Skin of body (tissue), 3 donors: ENCODE measurements at places on chromosomes 12 and 14. TPM values are rescaled to one million over a fixed set of nuclear protein-coding genes. Genes with fewer than 3 reads are reported as not detected.

DERA gene
- total RNA-seq: 33.8 TPM

BCL2L2 gene
- total RNA-seq: 18.7 TPM

NYNRIN gene
- 33.0 TPM for total RNA-seq

LRIG3 gene
- 241 TPM for total RNA-seq

CISTR gene
- total RNA-seq: not detected

COX6A1 gene
- total RNA-seq: 242 TPM

SYT10 gene
- total RNA-seq: 0.10 TPM

MYO1H gene
- 2.4 TPM for total RNA-seq

CLEC2D gene
- 6.0 TPM for total RNA-seq

ITGB7 gene
- 2.5 TPM for total RNA-seq

- DNase-seq: no peak
Measured at GRCh38 chr12:82593143-82593542, 93.6 kb upstream of the TMTC2 start.

GRCh38 chr12:41466802-41467201 lies 278.7 kb downstream of the PDZRN4 start:
- DNase-seq: no peak

GRCh38 chr14:75770635-75771034 lies 109.6 kb downstream of the TTLL5 start:
- DNase-seq: no peak

DNA sequence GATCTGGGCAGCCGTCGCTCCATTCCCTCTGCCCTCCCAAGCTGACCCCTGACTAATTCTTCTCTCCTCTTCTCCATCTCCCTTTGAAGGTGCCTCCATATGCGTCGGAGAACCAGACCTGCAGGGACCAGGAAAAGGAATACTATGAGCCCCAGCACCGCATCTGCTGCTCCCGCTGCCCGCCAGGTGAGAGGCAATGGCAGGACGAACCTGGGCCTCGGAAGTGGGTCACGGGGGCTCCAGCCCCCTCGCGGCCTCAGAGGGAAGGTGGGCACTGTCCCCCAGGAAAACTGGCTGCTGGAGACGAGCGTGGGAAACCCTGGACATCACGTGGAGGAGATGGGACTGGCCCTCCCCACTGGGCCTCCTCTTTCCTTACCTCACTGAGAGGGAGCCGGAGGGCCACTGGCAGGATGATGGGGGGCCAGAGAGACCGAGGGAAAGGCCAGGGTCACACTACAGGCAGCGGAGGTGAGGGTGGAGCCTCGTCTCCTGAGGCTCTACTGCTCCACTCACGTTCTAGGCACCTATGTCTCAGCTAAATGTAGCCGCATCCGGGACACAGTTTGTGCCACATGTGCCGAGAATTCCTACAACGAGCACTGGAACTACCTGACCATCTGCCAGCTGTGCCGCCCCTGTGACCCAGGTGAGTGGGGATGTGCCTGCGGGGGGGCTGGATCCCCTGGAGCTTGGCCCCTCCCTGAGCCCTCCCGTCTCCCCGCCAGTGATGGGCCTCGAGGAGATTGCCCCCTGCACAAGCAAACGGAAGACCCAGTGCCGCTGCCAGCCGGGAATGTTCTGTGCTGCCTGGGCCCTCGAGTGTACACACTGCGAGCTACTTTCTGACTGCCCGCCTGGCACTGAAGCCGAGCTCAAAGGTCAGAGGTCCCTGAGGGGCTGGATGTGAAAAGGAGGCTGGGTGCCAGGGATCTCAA lies 806 bp downstream of the LTBR start:
- no peak for DNase-seq

DNA sequence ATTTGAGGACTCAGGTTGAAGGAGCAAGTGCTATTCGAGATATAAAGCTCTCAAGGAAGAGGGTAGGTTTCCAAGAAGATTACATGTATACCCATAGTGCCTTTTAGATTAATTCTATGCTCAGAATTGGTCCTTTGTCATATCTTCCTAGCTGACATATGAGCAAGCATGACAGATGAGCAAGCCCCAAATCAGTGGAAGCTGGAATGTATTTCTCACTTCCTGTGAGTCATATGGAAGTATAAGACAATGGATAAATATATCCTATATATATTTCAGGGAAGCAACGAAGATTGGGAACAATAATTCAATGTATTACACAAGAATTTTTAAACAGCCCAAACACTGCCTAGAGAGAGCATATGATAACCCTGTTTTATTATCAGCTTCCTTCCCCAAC lies 674.1 kb upstream of the ATXN7L3B start:
- DNase-seq: no peak

DNA sequence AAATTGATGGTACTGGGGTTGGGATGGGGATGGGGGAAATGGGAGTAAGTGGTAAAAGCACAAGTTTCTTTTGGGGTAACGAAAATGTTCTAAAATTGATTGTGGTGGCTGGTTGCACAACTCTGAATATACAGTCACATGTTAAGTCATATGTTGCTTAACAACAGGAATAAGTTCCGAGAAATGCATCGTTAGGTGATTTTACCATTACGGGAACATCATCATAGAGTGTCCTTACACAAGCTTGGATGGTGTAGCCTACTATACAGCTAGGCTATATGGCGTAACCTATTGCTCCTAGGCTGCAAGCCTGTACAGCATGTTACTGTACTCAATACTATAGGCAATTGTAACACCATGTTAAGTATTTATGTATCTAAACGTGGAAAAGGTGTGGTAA lies 31.0 kb downstream of the ITGA7 start:
- DNase-seq: no peak

GRCh38 chr14:50530358-50530757 lies 2.0 kb downstream of the MAP4K5 start:
- no peak for DNase-seq

DNA sequence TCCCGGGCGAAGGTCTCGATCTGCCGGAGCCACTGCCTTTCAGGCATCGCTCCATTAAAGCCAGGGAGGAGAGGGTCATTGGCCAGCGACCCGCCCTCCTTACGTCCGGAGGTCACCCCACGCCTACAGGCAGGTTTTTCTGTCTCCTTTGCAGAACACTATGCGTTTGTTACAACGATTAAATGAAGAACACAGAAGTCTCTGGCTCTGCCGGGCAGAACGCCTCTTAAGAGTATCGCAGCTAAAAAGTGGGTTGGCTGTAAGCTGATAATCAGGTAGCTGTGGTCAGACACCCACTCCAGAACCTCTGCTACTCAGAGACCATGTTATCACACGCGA lies 15.0 kb downstream of the OTX2 start:
- DNase-seq: no peak

GRCh38 chr12:57607958-57608663 lies 3.1 kb upstream of the ARHGEF25 start:
- no peak for DNase-seq

- no peak for DNase-seq
Measured at GRCh38 chr14:87879389-87879788, 113.6 kb downstream of the GALC start.

DNA sequence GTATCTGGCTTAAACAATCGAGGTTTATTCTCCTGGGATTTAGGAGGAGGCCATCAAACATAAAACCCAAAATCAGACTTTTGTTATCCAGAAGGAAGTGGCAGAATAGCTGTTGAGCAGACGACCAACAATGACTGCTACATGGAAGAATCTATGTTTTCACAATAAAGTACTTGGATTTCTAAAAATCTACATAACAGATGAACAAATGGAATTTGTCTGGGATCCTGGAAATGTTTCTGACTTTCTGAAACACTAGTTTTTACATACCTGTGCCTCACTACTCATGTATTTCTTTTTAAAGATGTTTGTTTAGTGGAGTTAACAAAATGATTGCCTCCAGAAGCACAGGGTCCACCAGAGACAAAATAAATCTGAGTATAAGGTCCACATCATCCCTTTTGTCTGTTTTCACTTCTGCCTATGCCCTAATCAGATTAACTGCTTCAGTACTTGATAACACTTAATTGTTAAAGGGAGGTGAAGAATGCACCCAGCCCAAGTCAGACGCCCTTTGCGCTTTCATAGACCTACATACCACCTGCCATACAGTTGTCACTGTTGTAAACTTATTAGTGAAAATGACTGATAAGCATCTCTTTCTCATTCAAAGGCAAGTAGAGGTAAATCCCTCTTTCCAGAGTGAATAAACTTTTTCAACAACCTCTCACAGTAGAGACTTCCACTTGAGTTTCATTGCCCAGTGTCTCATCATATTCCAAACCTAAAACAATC lies 164.6 kb downstream of the EGLN3 start:
- no peak for DNase-seq

DNA sequence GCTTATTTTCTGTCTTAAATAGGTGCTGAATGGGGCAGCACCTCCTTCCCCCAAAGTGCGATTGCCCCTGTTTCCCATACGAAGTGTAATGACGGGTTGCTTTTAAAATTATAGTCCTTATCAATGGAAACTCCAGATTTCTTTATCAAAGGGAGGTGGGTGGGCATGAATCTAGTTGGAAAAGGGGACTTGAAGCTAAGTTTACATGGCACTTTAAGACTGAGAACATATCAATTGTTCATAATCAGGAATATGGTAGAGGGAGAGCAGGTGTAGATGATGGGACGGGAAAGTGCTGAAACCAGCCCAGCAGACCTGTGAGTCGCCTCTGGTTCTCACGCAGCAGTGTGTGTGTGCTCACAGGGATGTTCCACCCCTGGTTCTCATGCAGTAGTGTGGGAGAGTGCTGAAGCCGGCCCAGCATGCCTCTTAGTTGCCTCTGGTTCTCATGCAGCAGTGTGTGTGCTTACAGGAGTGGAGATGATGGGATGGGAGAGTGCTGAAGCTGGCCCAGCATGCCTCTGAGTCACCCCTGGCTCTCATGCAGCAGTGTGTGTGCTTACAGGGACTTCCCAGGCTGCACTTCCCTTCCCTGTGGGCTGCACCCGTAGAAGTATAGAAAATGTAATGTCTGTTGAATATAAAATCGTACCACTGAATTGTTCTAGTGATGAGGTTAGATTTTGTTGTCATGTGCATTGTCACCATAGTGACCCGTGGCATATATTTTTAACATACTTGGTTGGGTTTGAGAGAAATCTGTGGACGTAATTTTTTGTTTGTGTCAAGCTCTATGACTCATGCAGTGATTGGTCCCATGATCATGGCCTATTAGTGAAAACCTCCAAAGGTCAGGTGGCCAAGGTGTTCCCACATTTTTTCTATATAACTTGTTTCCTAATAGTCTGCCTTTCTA lies 51.6 kb downstream of the GPATCH2L start:
- no peak for DNase-seq

DNA sequence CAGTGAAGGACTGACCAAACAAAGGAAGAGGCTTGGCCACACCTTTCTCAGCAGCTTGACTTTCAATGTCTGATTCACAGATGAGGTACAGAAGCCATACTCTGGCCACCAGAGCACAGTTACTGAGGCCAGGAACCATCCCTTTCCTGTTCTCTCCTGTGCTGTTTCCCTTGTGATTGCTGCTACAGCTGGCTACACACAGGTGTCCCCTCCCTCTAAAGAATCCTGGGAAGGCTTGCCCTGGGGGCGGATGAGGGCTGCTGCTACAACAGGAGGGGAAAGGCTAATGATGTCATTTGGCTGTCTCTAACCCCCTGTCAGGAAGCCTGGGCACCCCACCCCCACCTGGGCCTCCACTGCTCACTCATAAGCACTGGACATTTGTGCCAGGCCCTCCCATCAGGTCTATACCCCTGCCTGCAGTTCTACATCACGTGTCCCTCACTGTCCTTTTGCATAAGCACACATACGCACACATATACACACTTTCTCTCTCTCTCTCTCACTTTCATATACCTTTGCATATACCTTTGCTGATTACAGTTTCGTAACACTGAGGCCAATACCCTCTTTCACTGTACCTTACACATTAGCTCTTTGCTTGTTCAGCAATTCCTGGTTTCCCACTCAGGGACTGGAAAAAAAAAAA lies 41.4 kb downstream of the PRPF40B start:
- no peak for DNase-seq

- DNase-seq: no peak
Measured at GRCh38 chr14:94401083-94401482, 12.7 kb upstream of the SERPINA1 start.

DNA sequence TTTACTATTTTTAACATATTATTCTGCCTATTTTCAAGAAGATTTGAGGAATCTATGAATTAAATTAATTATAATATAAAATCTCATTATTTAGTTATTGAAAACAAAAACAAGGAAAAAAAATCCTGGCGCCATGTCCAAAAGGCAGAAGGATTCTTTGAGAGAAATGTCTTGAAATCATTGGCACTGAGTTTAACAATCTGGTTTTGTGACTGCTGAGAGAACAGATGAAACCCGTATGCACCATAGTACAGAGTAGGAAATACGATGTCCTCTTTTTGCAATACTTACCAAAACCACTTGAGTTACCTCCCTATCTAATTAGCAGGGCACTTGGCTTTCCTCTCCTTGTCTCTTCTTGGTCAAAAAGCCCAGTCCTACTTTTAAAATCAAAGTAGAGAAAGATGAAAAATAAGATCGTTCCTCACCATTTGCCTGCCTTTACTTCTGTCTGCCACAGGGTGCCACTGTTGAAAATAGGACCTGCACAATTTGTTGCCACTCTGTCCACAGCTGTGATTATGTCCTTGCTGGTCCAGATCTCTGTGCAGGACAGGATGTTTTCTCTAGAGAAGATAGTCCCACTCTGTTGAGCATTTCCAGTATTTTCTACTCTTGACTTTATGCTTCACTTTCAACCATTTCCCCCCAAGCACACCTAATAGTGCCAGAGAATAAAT lies 179.7 kb downstream of the PDZRN4 start:
- no peak for DNase-seq

DNA sequence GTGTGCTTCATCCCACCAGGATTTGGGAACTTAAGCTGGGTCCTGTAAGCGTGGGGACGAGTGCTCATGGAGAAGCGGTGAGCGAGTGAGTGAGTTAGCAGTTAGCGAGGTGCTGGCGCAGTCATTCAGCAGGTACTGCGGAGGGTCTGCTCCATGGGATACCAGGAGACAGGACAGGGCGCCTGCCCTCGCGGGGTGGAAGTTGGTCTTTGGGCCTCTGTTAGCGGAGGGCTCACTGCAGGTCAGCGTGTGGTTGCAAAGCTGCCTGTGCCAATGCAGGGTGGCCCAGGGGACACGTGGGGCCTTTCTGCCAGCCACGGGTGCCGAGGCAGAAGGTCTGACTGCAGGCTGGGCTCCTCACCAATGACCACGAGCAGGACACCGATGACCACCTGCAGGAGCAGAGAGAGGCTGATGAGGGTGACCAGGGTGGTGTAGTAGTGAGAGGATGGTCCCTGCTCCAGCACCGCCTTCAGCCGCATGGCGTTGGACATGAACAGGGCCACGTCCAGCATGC lies 97.6 kb downstream of the NINJ2 start:
- no peak for DNase-seq

- no peak for DNase-seq
Measured at GRCh38 chr14:96783915-96784224, 13.3 kb upstream of the VRK1 start.

GRCh38 chr14:103526247-103526913 lies 2.6 kb upstream of the TRMT61A start:
- no peak for DNase-seq

- DNase-seq: no peak
Measured at GRCh38 chr12:12460935-12461922, 101.4 kb downstream of the DUSP16 start.

GRCh38 chr12:51951843-51952722 lies 584 bp downstream of the ACVR1B start:
- no peak for DNase-seq

GRCh38 chr12:89029961-89030360 lies 322.3 kb downstream of the DUSP6 start:
- no peak for DNase-seq
